Psoas muscle (tissue), 8 donors: ENCODE measurements at places on chromosomes 5 and 9. TPM values are rescaled to one million over a fixed set of nuclear protein-coding genes. Genes with fewer than 3 reads are reported as not detected.

The ARHGEF37 gene
- total RNA-seq = 20.8 TPM

The MZB1 gene
- total RNA-seq = 0.57 TPM

DNA sequence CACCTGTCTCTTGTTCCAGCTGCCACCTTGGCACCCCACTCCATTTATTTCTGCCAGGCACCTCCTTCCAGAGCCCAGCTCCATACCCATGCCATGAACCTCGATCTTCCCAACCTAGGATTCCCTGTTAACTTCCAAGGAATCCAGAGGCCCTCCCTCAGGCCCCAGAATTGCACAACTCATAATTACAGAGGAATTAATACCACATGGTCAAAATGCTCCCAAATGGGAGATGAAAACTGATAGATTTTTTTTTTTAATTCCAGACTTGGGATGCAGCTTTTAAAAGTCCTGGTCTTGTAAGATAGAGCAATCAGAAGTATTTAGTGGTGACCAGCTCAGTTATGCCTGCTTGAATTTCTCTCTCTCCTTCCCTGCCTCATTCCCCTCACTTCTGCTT, 96.2 kb upstream of the CCDC112 start:
- no peak for DNase-seq

The ZBTB26 gene
- 2.0 TPM for total RNA-seq

- no peak for DNase-seq
Measured at GRCh38 chr5:67052034-67052433, 144.6 kb downstream of the CD180 start.

- DNase-seq = no peak
Measured at GRCh38 chr5:171432583-171433351, 13.3 kb downstream of the FGF18 start.

The DMRT3 gene
- total RNA-seq = not detected
